ENCODE measurements at places on chromosomes 12 and 14. TPM values are rescaled to one million over a fixed set of nuclear protein-coding genes. Genes with fewer than 3 reads are reported as not detected.

GRCh38 chr14:68576031-68576430 lies 216.8 kb downstream of the ZFP36L1 start:
- no peak overlapping the region for H3K4me3 ChIP-seq
- peaks cover 13% of the 10 kb centered on the region for H3K4me1 ChIP-seq
- no peak overlapping the region for H3K27ac ChIP-seq
- no peaks in the 10 kb centered on the region for H3K27me3 ChIP-seq
- no peaks in the 10 kb centered on the region for H3K36me3 ChIP-seq

DNA sequence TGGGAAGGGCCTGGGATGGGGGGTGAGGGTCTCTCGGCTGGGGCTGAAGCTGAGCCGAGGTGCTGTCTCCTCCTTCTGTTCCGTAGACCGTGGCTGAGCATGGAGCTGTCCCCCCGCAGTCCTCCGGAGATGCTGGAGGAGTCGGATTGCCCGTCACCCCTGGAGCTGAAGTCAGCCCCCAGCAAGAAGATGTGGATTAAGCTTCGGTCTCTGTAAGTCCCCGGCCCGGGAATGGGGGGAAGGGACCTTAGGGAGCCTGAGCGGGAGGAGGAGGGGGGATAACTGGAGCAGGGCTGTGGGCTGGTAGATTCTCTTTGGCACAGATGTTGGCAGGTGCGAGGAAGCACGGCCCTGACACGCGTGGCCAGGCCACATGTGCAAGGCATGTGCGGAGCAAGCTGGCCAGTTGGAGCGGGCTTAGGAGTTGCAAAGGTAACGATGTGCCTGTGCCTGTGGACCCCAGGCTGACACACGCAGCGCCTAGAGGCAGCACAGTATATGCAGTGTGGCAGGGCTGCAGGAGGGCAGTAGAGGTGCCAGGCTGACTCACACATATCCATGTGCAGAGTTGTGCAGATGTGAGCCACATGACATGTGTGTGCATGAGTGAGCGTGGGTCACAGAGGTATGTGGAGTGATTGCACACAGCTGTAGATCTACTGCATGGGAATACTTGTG lies 512 bp downstream of the PDE1B start:
- DNase-seq: no peak
- H3K36me3 ChIP-seq: no peaks in the 10 kb centered on the region
- peaks cover 88% of the 10 kb centered on the region for H3K27me3 ChIP-seq
- no peak overlapping the region for H3K27ac ChIP-seq
- peaks cover 7% of the 10 kb centered on the region for H3K4me1 ChIP-seq
- H3K4me3 ChIP-seq: peak overlapping the region; percentile 35

- H3K27me3 ChIP-seq: no peaks in the 10 kb centered on the region
- H3K4me3 ChIP-seq: no peak overlapping the region
- H3K27ac ChIP-seq: peak overlapping the region; percentile 40
- H3K36me3 ChIP-seq: no peaks in the 10 kb centered on the region
Measured at GRCh38 chr14:68622856-68623255, 170.0 kb downstream of the ZFP36L1 start.

- H3K4me3 ChIP-seq: peak overlapping the region; percentile 42
- peak; percentile 65 for DNase-seq
- H3K27me3 ChIP-seq: no peaks in the 10 kb centered on the region
- peaks cover 45% of the 10 kb centered on the region for H3K4me1 ChIP-seq
- H3K27ac ChIP-seq: peak overlapping the region; percentile 81
- no peaks in the 10 kb centered on the region for H3K36me3 ChIP-seq
Measured at GRCh38 chr14:21097636-21098075, 799 bp downstream of the ZNF219 start.

- peak; percentile 39 for DNase-seq
- no peaks in the 10 kb centered on the region for H3K36me3 ChIP-seq
- no peaks in the 10 kb centered on the region for H3K4me1 ChIP-seq
- peak overlapping the region; percentile 39 for H3K4me3 ChIP-seq
Measured at GRCh38 chr14:60327447-60328331, 78.7 kb downstream of the PPM1A start.

GRCh38 chr14:100436745-100437406 lies 113.7 kb downstream of the SLC25A47 start:
- H3K36me3 ChIP-seq: no peaks in the 10 kb centered on the region
- no peak overlapping the region for H3K4me3 ChIP-seq
- no peak for DNase-seq
- no peaks in the 10 kb centered on the region for H3K27me3 ChIP-seq
- no peak overlapping the region for H3K27ac ChIP-seq

GRCh38 chr12:91276509-91276908 lies 93.9 kb upstream of the DCN start:
- H3K27ac ChIP-seq: no peak overlapping the region
- no peaks in the 10 kb centered on the region for H3K36me3 ChIP-seq
- H3K4me1 ChIP-seq: peaks cover 12% of the 10 kb centered on the region
- H3K4me3 ChIP-seq: no peak overlapping the region
- no peak for DNase-seq

- H3K4me3 ChIP-seq: peak overlapping the region; percentile 89
- H3K36me3 ChIP-seq: no peaks in the 10 kb centered on the region
- H3K27ac ChIP-seq: peak overlapping the region; percentile 80
- peaks cover 23% of the 10 kb centered on the region for H3K4me1 ChIP-seq
- no peaks in the 10 kb centered on the region for H3K27me3 ChIP-seq
Measured at GRCh38 chr12:111767362-111768158, 827 bp downstream of the ALDH2 start.

The PSME2 gene
- polyA plus RNA-seq: 178 TPM
